Activated T-helper 9 cell treated with anti-CD3 and anti-CD28 coated beads, Interleukin-2, amount 50 U/mL, for 16 hours (primary cell): ENCODE measurements at places on chromosomes 5 and 9.

DNA sequence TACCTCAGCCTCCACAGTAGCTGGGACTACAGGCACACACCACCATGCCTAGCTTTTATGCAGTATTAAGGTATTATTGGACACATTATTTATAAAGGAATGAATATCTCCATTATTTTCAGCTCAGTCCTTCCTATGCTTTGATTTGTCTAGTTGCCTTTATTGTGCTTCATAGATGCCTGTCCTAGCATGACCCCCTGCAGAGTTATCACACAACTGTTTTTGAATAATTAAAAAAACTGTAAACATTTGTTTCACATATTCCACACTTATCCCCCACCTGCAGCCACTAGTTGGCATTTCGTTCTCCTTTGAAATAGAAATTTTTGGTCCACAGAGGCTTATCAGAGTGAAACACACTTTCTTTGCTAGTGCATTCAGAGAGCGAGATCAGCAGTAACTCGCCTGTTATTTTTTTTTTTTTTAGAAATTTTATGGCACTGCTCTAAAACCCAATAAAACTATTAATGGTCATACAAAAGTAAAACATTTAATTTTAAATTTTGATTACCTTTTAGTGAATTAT, 151.8 kb upstream of the RASA1 start:
- DNase-seq: no peak

- no peak for DNase-seq
Measured at GRCh38 chr5:178463321-178464155, 126.7 kb downstream of the COL23A1 start.

DNA sequence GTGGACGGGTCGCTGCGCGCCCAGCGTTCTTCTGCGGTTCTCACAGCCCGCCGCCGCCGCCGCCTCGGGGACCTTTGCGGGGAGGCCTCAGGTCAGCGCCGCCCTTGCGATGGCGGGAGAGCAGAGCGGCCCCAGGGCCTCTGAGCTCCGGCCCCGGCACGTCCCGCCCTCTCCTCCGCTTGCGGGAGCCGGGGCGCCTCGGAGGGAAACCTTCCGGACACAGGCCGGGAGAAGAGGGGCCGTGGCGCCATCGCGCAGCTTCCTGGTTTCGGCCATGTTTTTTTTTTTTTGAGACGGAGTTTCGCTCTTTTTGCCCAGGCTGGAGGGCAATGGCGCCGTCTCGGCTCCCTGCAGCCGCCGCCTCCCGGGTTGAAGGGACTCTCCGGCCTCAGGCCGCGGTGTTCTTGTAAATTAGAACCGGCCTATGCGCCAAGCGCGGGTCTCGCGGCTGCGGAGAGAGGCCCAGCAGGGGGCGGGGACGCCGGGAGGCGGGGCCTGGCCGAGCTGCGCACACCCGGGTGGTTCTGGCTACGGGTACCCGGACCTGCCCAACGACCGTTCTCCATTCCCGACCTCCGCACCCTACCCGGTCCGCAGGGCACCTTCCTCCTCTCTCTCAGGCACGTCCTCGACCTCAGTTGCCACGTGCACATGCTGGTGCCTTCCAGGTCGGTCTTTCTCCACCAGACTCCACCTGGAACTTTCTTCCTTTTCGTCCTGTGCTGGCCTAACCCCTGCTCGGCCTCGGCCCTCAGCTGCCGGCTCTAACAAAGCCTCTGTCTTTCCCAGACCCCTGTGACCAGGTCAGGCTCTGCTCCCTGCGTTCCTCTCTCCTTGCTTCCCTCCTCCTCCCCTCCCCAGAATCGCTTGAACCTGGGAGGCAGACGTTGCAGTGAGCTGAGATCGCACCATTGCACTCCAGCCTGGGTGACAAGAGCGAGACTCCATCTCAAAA, 28.8 kb upstream of the MGAT1 start:
- peak; percentile 71 for DNase-seq

DNA sequence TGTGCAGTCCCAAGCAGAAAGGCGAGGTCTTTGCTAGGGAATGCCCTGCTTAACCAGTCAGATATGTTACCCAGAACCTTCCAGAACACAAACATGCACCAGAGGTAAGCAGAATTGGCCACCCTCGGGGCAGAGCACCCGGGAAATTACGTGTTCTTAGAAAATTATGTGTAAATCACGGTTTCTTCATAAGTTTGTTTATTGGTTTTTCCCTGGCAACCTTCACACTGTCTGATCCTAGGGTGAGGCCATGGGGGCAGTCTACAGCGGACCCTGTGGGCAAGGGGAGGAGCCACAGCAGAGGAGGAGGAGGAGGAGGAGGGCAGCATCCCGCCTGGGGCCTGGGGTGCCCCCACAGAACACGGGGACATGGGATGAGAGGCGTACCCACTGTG, 31.4 kb downstream of the RXRA start:
- no peak for DNase-seq

DNA sequence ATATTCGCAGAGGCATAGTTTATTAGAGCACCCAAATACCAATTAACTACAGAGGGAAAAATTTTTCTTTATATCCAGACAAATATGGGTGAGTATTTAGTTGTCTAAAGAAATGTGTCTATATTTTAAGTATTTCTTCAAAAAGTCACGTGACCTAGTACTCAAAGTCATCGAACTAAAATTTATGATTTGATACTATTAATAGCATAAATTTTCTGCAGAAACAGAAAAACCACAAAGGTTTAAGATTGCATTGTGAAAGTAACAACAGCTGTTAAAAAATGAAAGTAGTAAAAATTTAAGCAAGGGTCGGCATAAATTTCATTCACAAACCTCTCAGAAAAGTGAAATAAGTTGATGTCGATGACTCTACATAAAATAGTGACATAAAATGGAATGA, 323.9 kb upstream of the RORB start:
- DNase-seq: no peak

GRCh38 chr5:14853685-14854084, 17.9 kb downstream of the ANKH start:
- DNase-seq: no peak

DNA sequence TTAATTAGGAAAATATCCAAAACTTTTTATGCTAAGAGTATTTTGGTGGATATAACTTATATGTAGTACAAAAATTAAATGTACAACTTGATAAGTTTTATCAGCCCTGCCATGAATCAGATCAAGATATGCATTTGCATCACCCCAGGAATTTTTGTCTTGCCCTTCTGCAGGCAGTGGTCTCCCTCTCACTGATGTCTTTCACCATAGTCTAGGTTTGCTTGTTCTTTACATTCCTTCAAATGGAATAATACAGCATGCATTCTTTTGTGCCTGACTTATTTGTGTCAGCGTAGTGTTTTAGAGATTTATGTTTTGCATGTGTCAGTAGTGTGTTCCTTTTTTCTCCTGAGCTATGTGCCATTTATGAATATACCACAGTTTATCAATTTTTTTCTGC, 36.4 kb downstream of the RNF180 start:
- DNase-seq: no peak

DNA sequence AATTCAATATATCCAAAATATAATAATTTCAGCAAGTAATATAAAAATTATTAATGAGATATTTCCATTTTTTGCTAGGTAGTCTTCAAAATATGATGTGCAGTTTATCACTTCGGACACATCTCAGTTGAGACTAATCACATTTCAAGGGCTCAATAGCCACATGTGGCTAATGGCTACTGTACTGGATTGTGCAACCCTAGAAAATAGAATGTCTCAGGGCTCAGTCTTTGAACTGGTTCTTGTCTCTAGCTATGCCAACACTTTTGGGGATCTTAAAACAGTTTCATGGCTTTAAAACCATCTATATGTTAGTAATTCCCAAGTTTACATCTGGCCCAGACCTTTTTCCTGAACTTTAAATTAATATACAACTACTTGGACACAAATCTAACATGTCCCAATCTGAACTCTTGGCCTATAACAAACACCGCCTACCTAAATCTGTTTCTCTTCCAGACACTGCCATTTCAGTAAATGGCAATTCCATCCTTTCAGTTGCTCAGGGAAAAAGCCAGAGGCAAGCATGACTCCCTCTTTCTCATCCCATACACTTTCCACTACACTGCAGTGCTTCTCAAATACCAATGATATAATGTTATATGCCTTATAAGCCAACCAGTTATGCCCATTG, 18.8 kb downstream of the PTAR1 start:
- no peak for DNase-seq

DNA sequence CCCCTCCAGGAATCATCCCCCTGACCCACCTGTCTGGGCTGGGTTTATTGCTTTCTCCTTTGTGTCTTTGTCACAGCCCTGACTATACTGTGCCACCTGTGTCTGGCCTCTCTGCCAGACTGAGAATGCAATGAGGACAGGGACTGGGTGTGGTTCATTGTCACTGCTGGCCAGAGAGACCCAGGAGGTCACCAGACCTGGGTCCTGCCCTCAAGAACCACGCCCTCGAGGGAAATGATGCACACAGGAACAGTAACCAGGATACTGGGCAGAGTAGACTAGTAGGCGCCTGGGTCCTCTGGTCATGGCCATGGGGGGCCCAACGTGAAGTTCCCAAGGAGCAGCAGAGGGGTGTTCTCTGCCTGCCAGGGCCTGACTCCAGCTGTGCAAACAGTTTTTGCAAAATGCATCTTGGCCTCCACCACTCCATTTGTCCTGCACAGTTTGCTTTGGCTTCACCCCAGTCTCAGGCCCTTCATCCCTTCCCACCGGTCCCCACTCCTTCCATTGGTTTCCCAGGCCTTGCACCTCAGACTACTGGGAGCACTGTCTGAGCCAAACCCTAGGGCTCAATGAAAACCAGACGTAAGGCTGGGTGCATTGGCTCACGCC, 17.8 kb downstream of the RGS3 start:
- DNase-seq: no peak

DNA sequence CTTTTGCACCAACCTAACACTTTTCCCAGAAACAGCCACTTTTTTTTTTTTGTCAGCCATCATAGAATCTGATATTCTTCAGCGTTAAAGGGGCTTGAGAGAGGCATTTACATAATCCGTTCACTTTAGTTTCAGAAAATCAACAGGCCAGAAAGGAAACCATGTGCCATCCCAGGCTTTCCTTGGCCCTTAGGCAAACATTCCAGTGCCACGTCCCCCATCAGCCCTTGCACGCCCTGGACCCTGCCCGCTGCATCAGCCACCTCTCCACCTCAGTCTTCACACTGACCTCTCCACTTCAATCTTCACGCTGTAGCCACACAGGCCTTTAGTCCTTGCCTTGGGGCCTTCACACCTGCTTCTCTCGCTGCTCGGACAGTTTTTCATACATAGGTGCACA, 123.2 kb downstream of the GRIA1 start:
- no peak for DNase-seq

DNA sequence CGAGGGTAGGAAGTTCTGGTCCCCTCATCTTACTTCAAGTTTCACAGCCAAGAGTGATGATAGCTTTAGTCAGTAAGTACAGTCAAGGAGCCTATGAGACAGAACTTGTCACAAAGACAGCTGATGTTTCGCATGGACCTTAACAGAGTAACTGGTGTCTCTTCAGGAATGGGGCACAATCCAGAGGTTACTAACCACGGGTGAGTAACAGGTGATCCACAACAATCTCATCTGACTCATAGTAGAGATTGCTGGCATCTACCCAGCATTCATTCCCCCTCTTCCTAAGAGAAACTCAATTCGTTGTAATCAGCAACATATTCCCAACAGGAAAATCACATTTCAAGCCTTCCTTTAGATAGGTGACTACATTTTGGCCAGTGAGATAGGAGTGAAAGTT, 126.7 kb downstream of the SNX18 start:
- DNase-seq: no peak

- DNase-seq: peak; percentile 7
Measured at GRCh38 chr5:96660971-96661854, 963 bp upstream of the CAST start.

GRCh38 chr5:61617039-61617438, 285.0 kb downstream of the ZSWIM6 start:
- no peak for DNase-seq

GRCh38 chr9:13431222-13431536, 151.7 kb upstream of the MPDZ start:
- no peak for DNase-seq

GRCh38 chr5:172816925-172817562, 17.0 kb upstream of the ERGIC1 start:
- DNase-seq: no peak

DNA sequence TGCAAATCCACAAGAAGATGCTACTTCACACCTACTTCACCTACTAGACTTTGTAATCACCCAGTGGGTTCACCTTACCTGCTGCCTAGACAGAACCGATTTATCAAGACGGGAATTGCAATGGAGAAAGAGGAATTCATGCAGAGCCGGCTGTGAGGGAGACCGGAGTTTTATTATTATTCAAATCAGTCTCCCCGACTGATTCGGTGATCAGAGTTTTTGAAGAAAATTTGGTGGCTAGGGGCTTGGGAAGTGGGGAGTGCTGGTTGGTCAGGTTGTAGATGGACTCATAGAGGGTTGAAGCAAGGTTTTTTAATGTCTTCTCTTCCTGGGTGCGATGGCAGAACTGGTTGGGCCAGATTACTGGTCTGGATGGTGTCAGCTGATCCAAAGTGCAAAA, 23.4 kb downstream of the SFXN1 start:
- DNase-seq: no peak

- no peak for DNase-seq
Measured at GRCh38 chr9:34218446-34218845, 39.6 kb downstream of the UBAP1 start.

GRCh38 chr5:17267106-17267505, 49.7 kb downstream of the BASP1 start:
- no peak for DNase-seq

- no peak for DNase-seq
Measured at GRCh38 chr5:995318-995717, 13.3 kb upstream of the NKD2 start.

- DNase-seq: no peak
Measured at GRCh38 chr5:124446120-124446519, 300.3 kb downstream of the ZNF608 start.

DNA sequence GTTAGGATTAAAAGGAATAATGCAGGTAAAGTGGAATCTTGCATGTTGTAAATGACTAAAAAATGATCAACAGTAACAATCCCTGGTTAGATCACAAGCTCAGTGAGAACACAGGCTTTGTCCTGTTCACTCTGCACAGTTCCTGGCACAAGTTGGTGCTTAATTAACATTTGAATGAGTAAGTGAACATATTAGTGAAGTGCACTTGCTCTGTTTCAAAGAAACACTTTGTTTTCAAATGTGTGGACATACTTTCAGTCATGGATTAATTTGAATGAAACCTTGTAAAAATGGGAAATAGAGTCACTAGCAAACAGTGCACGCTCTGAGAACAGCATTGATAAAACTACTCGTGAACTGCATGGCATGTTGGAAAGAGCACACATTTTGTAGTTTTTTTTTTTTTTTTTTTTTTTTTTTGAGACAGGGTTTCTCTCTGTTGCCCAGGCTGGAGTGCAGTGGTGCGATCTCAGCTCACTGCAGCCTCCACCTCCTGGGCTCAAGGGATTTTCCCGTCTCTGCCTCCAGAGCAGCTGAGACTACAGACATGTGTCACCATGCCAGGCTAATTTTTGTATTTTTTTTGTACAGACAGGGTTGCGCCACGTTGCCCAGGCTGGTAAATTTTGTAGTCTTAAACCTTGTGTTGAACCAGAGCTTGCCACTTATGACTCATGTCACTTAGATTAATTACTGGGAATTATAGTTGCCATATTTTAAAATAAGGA, 159.9 kb downstream of the LURAP1L start:
- no peak for DNase-seq

GRCh38 chr9:120627073-120627472, 47.1 kb upstream of the CDK5RAP2 start:
- no peak for DNase-seq
